CD4-positive, alpha-beta T cell treated with Interleukin-10 for 1 hour (primary cell): ENCODE measurements at places on chromosomes 16 and 17.

DNA sequence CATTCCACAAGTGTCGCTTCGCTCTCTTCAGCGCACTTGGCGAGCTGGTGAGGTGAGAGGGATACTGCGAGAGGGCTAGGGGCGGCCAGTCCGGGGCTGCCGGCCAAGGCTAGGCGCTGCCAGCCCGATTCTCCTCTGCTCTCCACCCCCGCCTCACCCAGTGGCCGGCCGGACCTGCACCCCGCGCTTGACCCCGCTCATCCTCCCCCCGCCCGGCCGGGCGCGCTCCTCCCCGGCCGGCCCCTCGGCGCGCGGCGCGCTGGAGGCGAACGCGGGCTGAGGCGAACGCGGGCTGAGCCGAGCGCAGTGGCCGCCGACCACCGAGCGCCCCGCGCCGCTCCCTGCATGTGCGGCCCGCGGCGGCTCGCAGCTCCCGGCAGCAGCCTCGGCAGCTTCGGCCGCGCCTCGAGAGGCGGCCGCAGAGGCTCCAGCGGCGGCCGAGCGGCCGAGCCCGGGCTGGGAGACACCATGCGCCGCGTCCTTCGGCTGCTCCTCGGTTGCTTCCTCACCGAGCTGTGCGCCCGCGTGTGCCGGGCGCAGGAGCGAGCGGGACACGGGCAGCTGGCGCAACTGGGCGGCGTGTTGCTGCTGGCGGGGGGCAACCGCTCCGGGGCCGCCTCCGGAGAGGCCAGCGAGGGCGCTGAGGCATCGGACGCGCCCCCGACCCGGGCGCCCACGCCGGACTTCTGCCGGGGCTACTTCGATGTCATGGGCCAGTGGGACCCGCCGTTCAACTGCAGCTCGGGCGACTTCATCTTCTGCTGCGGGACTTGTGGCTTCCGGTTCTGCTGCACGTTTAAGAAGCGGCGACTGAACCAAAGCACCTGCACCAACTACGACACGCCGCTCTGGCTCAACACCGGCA, at the start of gene SHISA9:
Gene SHISA9 (plus strand): TSS at position 2 of the 865 bp plus-strand sequence.
- DNase-seq: no peak

GRCh38 chr17:38602453-38602852, 3.3 kb downstream of the SRCIN1 start:
- DNase-seq: no peak

DNA sequence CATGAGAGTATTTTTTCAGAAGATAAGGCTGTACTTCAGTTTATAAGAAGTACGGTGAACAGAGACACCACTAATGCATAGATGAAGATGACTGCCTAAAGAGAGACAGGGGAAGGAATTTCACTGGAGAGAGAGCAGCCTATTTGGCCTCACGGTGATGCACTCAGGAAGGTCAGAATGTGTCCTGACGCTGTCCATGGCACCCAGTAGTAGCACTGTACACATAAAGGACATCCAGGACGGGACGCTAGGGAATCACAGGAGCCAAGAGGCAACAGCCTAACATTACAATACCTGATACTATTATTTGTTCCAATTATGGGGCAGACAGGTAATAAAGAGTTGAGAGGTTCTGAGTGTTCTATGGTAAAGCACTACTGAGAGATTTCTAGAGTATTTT, 24.9 kb upstream of the LRRC37A start:
- DNase-seq: no peak

GRCh38 chr16:57314161-57314785, 29.8 kb upstream of the PLLP start:
- no peak for DNase-seq

- DNase-seq: no peak
These were observed 25.7 kb downstream of the TRPV2 start for GRCh38 chr17:16440901-16441629.

DNA sequence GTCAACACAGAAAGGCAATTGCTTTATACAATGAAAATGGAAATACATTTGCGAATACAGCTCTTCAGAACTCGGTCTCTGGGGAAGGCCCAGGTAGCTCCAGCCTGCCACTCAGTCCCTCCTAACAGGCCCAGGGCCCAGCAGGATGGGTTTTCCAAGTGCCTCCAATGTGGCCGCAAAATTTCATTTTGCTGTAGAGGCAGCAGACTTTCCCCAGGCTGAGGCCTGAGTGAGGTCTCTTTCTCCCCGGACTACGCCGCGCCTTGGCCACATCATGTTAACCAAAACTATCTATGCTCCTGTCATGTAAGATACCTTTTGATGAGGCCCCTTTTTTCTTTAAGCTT, 606.0 kb upstream of the SALL1 start:
- DNase-seq: no peak

- no peak for DNase-seq
These were observed 890.9 kb upstream of the CDH8 start for GRCh38 chr16:62927122-62927521.

GRCh38 chr17:37553401-37553966, 55.7 kb downstream of the SYNRG start:
- DNase-seq: no peak
